ENCODE measurements at places on chromosomes 2 and 18.

DNA sequence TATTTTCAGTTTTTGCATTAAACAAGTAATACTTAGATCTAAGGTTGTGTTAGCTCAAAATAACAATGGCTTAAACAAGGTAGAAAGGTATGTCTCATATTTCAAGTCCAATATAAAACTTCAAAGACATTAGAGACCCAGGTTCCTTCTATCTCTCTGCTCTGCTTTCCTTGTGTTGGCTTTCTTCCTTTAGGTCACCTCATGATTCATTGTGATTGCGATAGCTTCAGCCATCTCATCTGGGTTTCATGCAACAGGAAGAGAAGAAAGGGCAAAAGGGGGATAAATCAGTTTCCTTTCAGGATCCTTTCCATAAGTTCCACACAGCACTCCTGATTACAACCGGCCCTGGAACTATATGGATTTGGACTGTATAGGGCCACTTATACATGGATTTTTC is 16.0 kb upstream of the TBR1 start:
- DNase-seq = no peak

GRCh38 chr18:38009320-38009719 is 443.7 kb upstream of the CELF4 start:
- no peak for DNase-seq

GRCh38 chr2:98764499-98764898 is 33.6 kb upstream of the MGAT4A start:
- no peak for DNase-seq

- DNase-seq = no peak
These were observed 275.2 kb downstream of the IRS1 start for GRCh38 chr2:226524381-226524843.

DNA sequence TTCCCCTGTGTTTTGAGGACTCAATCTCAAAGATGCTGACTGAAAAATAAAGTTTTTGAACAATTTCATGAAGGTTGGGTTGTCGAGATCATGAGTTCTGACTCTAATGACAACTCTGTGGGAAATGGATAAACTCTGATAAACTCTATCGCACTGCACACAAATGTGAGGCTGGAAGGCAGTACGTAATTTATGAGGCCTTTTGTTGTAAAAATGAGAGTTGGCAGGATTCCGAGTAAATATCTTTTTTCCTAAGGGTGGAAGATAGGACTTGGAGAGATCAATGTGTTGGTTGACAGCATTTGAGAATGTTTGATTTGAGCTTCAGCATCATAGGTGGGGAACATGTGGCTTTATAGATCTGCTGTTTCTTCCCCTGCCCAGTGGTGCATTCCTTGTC is 90.4 kb downstream of the SPTBN1 start:
- no peak for DNase-seq

GRCh38 chr18:50281972-50282520 is 723 bp upstream of the MBD1 start:
- DNase-seq = no peak

DNA sequence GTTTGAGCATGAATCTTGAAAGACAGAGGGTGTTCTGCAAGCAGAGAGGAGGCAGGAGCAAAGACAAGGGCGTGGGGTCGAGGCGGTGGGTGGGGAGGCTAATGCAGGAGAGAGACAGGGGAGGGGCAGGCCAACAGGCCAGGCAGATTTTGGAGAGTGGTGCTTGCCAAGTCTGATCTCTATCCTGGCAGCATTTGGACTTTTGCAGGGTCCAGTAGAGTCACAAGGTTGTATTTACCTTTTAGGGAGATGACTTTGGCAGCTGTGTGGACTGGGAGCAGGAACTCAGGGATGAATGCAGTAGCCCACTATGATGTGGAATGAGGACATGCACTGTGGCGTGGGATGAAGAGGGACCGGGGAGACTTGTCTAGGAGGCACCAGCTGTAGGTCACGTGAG is 15.7 kb upstream of the CEP192 start:
- DNase-seq = no peak
